Motor neuron (in vitro differentiated cells): ENCODE measurements at places on chromosomes 1 and 21.

DNA sequence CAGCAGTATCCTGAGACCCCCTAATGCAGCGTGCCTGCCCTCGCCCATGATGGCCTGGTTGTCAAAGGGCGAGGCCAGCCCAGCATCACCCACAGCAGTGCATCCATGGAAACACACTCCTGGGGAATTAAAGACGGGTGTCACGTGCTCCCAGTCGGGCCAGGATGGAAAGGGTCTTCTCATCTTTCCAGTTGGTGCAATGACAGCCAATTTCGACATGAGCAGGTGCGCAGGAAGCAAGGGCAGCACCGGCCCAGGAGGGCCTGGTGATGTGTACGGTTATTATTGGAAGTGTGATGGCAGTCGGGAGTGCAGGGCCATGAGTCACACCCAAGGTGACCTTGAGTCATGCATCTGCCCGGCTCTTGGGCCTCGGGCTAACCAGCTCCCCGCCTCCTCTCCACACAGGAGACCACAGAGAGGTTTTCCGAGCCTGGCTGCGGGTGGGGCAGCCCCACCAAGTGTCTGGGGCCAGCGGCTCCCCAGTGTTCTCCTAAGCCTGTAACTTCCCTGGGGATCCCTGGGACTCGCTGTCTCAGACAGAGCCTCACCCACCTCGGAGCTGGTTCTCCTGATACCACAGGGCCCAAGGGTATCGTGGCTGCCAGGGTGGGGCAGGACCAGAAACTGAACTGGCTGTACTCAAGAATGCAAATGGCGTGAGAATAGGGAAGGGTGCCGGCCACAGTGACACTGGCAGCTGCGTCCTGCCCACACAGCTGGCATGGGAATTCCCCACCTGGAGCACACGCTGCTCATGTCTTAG, 119.8 kb downstream of the SIK1 start:
- ATAC-seq: peak; percentile 95

DNA sequence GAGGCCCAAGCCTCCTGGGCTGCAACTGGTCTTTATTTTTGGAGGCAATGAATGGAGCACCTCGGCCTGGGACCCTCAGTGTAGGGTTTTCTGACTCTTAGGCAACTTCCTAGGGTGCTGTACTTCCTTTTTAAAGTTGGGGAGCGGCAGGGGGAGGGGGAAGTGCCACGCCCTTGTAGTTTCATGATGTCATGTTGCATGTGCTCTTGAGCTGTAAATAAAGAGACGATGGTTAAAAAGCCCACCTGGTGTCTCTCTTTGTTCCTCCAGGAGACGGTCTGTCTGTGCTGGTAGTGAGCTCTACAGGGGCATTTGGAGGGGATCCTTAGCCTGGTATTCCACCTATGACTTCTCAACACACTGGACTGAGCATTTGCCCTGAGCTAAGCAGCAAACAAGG, 10.3 kb upstream of the AGTRAP start:
- no peak for ATAC-seq

DNA sequence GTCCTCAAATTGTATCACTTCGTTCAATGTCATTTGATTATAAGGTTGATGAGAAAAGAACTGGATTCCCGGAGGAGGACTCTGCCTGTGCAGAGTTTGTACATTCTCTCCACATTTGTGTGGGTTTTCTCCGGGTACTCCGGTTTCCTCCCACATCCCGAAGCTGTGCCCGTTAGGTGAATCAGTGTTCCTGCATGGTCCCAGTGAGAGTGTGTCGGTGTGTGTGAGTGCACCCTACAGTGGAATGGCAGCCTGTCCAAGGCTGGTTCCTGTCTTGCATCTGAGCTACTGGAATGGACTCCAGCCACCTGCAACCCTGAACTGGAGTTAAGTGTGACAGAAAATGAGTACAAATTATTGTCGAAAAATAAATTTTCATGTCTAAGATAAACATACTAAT, 92.2 kb upstream of the KCTD3 start:
- no peak for ATAC-seq

GRCh38 chr1:245278846-245279245, 124.1 kb downstream of the KIF26B start:
- ATAC-seq: no peak

GRCh38 chr1:35688161-35688560, 30.5 kb downstream of the C1orf216 start:
- ATAC-seq: no peak

DNA sequence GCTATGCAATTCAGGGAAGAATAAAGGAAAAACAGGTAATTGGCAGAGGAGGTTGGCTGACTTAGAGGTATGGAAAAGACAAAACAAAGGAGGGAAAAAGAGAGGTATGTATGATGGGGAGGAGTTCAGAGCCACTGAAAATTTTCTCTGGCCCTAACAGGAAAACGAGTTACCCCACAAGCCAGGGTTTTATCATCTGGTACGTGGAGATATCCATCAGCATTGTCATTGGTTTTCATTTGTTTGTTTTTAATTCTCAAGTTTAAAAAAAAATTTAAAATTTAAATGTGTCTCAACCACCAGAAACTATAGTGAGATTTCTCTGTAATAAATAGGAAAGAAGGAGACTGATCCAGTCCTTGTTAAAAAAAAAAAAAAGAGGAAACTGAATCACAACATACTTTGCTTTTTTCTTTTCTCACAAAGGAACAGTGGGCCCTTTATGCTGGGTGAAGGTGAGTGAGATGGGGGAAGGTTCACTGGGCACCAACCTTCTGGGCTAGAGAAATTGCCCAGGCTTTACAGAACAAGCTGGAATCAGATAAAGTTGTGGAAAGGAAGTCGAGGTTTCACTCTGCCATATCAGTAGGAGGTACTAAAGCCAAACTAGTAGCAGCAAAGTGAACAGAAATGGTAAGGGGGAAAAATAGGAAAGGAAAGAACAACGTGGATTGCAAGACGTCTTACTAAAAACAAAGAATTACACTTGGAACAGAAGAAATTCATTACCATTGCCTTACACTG, 2.7 kb downstream of the IFNAR2 start:
- ATAC-seq: no peak

DNA sequence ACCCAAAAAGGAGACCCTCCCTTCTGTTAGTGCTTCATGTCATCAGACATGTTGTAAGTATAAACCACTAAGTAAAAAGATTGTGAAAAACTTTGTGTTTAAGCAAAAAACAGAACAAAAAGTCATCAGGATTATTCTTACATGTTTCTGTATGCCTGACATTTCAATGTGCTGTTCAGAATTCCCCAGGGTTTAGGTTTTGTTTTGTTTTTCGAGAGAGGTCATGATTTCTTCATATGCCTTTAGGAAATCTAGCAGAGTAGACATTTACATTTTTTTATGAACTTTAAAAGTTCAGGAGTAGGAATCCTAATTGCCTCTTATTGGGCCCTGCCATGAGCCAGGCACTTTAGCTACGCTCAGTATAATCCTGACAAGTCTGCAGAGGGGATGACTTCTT, 85.3 kb downstream of the VPS13D start:
- no peak for ATAC-seq

- ATAC-seq: no peak
Observed at GRCh38 chr21:29904359-29905282, 35.2 kb downstream of the GRIK1 start.

DNA sequence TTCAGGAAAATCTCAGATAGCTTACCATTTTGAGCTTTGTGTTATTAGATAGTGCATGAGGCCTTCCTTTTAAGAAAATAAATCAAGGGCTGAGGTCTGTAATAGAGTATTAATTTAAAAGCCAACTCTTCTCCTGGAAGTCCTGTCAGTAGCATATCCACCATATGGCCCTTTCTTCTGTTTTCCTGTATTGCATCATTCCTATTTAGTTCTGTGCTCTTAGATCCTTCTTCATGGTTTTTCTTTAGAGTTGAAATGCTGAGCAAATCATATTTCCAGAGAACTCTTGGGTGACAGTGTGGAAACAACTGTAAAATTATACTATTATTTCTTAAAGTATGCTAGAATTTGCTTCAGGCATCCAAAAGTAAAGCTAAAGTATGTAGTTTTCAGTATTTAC, 91.7 kb downstream of the TTC3 start:
- ATAC-seq: peak; percentile 25

DNA sequence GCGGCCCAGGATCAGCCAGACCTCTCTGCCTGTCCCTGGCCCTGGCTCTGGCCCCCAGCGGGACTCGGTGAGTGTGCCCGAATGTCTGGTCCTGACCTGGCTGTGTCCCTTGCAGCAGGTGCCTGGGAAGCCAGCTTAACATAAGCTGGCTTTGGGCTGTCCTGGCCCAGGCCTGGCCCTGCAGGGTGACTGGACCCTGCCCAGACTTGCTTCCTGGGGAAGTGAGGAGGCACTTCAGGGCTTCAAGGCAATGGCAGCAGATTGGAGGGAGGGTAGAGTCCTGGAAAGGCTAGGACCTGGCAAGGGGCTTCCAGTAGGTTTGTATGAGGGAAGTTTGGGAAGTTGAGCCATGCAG, 16.4 kb downstream of the RPS6KA1 start:
- ATAC-seq: no peak

- ATAC-seq: no peak
Observed at GRCh38 chr1:230049731-230050130, 17.3 kb upstream of the GALNT2 start.

DNA sequence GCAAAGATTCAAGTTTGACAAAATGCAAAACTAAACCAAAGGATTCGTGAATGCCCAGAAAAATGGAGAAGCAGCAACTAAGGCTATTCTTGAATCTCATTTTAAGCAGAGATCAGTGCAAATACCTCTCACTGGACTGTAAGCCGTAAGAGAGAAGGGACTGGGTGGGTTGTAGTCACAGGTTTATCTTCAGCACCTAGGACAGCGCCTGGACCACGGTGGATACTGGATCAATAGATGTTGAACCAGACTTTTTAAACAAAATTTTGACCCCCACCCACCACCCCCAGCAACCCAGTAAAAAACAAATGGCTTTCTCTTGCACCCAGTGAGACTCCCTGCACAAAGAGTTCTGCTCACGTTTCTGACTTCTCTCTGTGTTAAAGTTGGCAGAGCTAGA, 347.1 kb downstream of the AJAP1 start:
- ATAC-seq: no peak

GRCh38 chr1:43671193-43671592, 21.2 kb downstream of the KDM4A start:
- ATAC-seq: no peak

DNA sequence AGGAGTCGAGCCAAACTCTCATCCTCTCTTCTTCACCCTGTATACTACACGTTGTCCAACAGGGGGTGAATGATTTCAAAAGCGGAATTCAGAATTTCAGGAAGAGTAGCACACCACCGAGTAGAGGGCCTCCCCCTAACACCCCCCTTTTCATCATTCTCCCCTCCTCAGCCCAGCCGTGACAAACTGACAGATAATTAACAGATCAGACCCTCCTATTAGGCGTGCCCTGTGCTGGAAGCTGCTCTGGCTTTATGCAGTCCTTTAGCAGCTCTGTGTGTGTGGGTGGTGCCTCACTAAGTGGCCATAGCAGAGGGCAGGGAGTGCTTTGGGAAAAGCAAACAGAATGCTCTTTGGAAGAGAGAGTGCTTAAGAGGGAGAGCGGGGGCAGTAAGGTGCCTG, 44.3 kb downstream of the PEX14 start:
- ATAC-seq: peak; percentile 77

GRCh38 chr1:156153362-156153761, at the start of gene SEMA4A:
TSS of gene SEMA4A (plus strand) at chr1:156153585. CDS start at chr1:156154579, 994 bp downstream.
- ATAC-seq: no peak

DNA sequence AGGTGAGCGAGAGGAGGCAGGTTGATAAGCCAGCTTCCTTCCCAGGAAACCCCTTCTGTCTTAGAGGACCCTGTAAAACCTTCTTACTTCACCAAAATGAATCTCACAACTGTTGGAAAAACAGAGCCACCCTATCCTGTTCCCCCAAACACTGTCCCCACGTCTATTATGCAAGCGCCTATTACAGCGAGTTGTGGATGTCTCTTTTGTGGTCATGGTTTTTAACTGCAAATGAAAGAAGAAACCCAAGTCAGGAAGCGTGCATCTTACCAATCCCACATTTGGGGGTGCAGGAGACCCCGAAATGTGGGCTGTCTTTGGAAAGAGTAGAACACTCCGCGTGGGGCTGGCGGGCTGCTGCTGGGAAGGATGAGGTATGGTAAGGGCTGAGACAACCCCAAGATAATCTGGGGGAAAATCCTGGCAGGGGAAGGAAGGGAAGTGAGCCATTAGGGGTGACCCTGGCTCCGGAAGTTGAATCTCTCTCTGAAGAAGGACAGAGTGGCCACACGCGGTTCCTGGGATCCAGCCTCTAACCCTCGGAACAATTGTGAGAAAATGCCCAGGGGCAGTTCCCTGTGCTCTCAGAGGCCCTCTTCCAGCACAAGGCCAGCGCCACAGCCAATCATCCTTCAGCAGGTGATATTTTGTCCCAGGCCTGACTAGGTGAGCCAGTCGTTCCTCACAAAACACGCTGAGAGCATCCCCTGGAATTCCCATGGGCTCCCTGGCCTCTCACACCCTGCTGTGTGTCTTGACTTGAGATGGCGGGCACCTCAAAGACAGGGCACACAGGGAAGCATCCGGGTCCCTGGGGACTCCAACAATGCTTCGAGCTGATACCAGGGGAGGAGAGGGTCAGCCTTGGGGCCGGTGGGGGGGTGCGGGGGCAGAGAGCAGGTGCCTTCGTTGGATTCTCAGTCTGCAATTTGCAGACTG, 168.5 kb upstream of the IRF2BP2 start:
- ATAC-seq: peak; percentile 15

DNA sequence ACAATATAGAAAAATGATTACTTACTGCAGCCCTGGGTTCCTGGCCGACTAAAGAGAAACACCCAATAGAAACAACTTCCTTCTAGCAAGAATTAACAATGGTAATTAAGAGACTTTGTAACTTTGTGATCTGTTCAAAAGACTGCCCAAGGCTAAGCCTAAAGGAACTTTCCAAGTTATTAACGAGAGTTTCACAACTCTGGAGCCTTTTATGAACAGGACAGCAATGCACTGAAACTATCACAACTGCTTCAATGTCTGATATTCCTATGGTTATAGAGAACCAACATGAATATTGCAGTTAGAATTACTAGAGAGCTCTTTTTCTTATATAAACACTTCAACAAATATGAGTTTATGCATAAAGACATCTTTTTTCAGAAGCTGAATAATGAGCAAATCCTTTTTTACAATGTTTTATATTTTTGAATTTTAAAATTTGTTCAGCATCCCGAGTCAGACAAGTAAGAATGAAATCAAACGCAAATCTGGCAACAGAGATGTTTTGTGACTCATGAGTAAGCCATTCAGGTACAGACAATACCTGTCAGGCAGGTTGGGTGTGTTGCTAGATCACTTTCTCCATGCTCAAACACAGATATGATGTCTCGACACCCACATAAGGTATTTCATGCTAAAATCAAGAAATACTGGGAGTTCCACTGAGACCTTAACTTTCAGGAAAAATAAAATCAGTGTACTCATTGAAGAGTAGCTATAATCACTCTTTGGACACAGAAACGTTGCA, 22.2 kb upstream of the KCNJ15 start:
- no peak for ATAC-seq
